ENCODE measurements at places on chromosomes 1 and 21.

GRCh38 chr1:117166076-117166475, 44.5 kb upstream of the TRIM45 start:
- peak; percentile 16 for DNase-seq

GRCh38 chr1:17502326-17502778, 37.1 kb upstream of the ARHGEF10L start:
- peak; percentile 74 for DNase-seq

- no peak for DNase-seq
Observed at GRCh38 chr1:63731117-63732043, 42.4 kb upstream of the ROR1 start.

GRCh38 chr1:234656070-234656895, 46.3 kb upstream of the IRF2BP2 start:
- no peak for DNase-seq

DNA sequence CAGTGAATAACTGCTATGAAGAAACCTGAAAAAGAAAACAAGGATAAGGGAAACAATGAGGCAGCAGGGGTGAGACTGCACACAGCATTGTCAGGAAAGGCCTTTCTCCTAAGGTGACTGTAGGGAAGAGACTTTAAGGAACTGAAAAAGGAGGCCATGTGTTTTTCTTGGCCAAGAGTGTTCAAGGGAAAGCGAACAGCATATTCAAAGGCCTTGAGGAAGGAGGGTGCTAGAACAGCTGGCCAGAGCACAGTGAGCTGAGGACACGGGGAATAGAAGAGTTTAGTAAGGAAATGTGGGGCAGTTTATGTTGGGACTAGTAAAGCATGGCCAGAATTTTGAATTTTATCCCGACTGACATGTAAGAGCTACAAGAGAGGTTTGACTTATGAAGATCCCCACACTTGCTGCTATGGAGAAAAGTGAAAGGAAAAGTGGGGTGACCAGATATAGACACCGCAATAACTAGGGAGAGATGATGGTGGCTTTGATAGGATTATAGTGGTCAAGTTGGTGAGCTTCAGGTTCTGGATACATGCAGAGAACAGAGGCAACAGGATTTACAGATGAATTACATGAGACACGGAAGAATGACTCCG, 1.4 kb downstream of the RWDD2B start:
- no peak for DNase-seq

GRCh38 chr1:100528871-100529270, 9.1 kb upstream of the GPR88 start:
- DNase-seq, result no peak

DNA sequence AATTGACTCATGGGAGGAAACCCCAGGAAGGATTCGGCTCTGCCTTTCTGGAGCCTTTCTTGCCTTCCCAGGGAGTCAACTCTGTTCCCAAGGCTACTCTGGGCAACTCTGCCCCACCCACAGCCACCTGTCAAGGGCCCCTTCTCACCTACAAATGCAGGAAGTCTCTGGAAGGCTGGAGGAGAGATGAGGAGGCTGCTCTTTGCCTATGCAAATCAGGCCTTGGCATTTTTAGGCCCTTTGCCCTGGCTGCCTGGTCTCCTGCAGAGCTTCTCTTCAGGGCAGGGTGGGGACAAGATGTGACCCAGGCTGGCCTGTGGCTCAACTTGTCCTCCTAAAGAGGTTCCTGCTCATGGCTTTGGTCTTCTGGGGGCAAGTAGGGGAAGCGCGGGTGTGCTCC, 5.4 kb downstream of the SLC6A9 start:
- no peak for DNase-seq

GRCh38 chr1:204130981-204131892, 20.6 kb downstream of the ETNK2 start:
- DNase-seq, result no peak

- DNase-seq, result peak; percentile 66
Observed at GRCh38 chr1:234726359-234726943, 116.5 kb upstream of the IRF2BP2 start.

DNA sequence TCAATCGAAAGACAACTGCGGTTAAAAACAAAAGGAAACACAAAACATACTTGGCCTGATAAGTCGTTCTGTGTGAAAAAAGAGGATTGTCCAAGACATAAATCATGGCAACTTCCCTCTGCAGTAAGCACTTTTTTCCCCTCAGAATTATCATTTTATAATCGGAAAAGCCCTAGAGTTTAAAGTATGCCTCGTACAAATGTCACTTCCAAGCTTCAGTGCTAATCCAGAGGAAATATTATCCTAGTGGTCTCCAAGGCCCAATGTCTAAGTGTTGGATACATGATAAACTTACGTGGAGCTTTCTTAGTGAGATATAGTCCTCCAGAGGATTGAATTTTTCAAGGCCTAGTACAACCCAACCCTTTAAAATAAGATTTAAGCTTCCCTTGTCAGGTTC, 11.2 kb upstream of the NTMT2 start:
- DNase-seq, result no peak

Data from DMS79 (cell line).